Activated CD4-positive, alpha-beta memory T cell treated with anti-CD3 and anti-CD28 coated beads, Interleukin-2, amount 10 ng/mL, durations not matched to agents 7 days and 5 days (primary cell): ENCODE measurements at places on chromosomes 7 and 10. TPM values are rescaled to one million over a fixed set of nuclear protein-coding genes. Genes with fewer than 3 reads are reported as not detected.
A peak's percentile ranks its signal among the peaks of the same experiment; 100 is the strongest.

Gene TEX47
- total RNA-seq: not detected

- DNase-seq: no peak
- no peak overlapping the region for H3K27ac ChIP-seq
- no peaks in the 10 kb centered on the region for H3K4me1 ChIP-seq
- no peak overlapping the region for H3K4me3 ChIP-seq
Observed at GRCh38 chr7:47912332-47912731, 35.9 kb downstream of the PKD1L1 start.

DNA sequence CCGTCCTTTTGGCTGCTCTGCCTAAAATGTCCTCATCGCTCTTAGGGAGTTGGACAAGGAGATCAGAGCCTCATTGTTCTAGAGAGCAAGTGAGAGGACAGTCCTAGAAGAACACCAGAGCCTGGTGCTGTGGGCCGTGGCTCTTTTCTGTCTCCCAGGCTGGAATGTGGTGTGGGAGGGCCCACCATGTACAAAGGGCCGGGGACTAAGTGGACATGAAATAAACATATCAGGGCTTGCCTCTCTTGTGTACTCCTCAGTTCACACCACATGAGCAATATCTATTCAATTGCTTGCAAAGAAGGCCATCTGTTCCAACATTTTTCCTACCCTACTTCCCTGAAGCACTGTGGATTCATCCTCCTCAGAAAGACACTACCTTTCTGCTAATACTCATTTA, 510.4 kb downstream of the SUGCT start:
- H3K4me3 ChIP-seq: no peak overlapping the region
- H3K36me3 ChIP-seq: no peaks in the 10 kb centered on the region
- no peak for DNase-seq
- no peak overlapping the region for H3K27ac ChIP-seq

DNA sequence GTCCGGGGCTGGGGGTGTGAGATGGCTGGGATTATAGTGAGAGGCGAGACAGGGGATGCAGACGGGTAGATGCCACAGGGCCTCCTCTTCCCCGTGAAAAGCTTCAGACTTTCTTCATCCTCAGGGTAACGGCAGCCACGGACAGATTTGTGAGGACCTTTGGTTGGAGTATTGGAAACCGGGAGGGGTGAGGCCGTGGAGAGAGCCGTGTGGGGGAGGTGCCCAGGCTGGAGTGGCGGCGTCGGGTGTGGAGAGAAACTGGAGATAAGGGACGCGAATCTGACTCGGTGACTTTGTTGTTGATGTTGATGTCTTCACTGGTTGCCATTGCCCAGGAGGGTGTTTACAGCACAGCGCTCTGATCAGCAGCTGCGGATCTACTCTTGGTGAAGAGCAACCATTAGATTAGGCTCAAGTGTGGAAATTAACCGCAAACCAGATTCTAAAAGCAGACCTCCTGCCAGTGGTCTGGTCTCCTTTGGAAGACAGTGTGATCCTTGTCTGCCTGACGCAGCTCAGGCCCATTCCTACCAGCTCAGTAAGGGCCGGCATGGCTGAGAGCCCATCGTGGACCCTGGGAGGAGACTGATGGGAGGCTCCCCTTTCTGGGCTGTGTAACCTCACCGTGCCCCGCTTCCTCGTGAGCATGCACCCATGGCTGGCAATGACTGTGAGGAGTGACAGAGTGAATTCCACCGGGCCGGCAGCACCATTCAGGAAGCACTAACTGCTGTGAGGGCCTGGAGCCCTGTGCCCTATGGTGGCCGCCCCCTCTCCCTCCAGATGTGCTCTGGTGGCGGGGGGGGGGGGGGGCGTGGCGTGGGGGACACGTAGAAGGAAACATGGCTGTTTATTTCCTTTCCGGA, 90.3 kb downstream of the INPP5A start:
- no peak overlapping the region for H3K4me3 ChIP-seq
- no peaks in the 10 kb centered on the region for H3K27me3 ChIP-seq
- DNase-seq: no peak
- H3K36me3 ChIP-seq: no peaks in the 10 kb centered on the region

DNA sequence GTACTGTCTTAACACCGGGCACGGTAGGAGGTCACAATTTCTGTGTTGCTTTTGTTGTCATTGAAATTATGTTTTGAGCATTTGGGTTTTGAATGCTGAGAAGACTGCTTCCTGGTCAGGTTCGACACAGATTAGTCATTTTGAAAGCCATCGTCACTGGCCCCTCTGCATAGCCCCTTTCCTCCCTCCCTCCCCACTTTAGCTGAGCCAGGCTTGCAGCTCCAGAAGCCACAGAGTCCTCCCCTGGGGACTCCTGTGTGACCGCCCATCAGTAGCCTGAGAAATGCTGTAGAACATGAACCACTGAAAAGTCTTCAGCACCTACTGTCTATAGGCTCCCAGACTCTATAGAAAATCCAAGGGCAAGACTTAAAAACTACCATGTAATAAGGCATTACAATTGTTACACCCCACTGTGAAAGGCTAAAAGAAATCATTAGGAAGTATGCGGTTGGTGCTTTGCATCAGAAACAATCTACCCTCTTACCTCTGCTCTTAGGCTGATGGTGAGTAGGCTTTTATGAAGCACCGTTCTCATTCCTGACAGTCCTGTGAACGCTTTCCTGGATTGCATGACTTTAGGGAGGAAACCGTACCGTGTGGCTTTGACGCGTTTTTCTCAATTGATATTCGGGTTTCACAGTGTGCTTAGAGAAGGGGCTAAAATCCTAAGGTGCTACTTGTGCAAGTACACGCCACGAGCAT, 24.8 kb downstream of the JCAD start:
- DNase-seq: peak; percentile 32
- no peak overlapping the region for H3K4me3 ChIP-seq

DNA sequence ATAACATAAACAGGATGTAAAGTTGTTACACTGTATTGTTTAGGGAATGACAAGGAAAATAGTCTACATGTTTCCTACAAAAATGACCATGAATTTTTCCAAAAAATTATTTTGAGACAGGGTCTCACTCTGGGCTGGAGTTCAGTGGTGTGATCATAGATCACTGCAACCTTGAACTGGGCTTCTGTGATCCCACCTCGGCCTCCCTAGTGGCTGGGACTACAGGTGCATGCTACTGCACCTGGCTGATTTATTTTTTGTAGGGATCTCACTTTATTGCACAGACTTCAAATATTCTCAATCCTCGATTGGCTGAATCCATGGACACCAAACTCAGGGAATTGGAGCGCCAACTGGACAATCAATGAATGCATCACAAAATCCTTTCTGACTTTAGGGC, 6.6 kb downstream of the CHCHD2 start:
- H3K36me3 ChIP-seq: peaks cover 47% of the 10 kb centered on the region
- H3K4me1 ChIP-seq: peaks cover 17% of the 10 kb centered on the region
- no peak for DNase-seq
- H3K4me3 ChIP-seq: no peak overlapping the region
- no peak overlapping the region for H3K27ac ChIP-seq

DNA sequence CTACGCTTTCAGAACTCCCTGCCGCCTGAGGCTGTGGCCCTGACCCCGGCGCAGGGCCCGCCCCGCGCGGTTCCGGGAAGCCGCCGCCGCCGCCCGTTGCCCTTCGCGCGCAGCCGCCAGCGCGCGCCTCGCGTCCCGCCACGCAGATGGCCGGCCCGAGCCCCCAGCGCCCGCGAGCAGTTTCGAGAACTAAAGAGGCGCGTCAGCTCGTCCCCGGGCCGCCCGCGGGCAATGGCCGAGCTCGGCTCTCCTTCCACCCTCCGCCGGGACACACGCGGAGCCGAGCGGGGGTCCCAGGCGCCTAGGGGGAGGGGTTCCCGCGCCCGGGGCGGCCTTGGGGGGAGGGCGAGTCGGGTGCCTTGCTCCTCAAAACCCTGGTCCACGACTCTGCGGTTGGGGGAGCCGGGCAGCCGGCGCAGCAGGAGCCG, 1.8 kb downstream of the HNRNPF start:
- peaks cover 58% of the 10 kb centered on the region for H3K36me3 ChIP-seq
- peak; percentile 68 for DNase-seq
- peaks cover 41% of the 10 kb centered on the region for H3K4me1 ChIP-seq
- peak overlapping the region; percentile 96 for H3K27ac ChIP-seq
- peak overlapping the region; percentile 86 for H3K4me3 ChIP-seq

DNA sequence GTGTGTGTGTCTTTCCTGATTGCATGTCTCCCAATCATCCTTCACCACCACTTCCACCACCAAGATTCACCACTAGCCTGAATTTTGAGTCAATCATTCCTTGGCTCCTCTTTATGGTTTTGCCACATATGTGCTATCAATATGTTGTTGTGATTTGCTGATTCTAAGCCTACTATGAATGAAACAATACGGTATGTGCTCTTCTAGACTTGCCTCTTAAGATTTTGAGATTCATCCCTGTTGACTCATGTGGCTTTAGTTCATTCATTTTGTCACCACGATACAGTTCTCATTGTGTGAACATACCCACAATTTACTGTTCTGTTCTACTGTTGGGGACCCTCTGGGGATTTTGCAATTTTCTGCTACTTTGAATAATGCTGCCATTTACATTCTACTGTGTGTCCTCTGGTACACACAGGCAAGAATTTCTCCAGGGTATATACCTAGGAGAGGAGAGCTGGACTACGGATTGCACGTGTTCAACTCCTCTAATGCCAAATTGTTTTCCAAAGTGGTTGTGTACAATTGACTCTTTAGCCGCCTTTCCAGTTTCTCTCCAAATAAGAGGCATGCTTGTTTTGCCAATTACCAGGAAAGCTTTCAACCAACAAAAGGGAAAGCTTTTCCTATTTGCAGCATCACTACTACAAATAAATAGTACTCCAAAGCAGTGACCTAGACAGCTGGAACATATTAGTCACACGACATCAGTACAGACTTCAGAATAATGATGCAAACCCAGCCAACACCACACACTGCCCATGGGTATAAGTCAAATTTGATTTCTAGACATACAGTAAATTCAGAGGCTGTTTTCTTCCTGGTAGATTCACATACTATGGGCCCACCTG, 30.0 kb downstream of the SGMS1 start:
- no peaks in the 10 kb centered on the region for H3K36me3 ChIP-seq
- H3K27ac ChIP-seq: no peak overlapping the region
- H3K27me3 ChIP-seq: no peaks in the 10 kb centered on the region
- DNase-seq: no peak
- no peak overlapping the region for H3K4me3 ChIP-seq

DNA sequence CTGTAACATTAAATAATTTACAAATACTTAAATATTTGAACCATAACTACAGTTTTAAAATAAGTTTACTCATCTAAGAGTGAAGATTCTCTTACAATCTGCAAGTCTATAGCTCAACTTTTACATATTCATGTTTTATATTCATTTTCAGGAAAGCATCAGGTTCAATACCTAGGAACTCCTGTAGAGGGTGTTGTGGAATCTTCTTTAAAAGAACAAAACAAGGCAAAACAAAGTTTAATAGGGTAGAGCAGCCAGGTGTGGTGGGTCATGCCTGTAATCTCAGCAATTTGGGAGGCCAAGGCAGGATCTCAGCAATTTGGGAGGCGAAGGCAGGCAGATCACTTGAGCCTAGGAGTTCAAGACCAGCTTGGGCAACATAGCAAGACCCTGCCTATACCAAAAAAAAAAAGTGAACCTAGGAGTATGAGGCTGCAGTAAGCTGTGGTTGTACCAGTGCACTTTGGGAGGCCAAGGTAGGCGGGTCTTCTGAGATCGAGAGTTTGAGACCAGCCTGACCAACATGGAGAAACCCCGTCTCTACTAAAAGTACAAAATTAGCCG, 45.1 kb downstream of the ST8SIA6 start:
- no peaks in the 10 kb centered on the region for H3K36me3 ChIP-seq
- DNase-seq: no peak
- H3K27ac ChIP-seq: no peak overlapping the region
- peaks cover 10% of the 10 kb centered on the region for H3K4me1 ChIP-seq
- H3K27me3 ChIP-seq: peaks cover 6% of the 10 kb centered on the region

GRCh38 chr10:30386801-30387588, 37.9 kb upstream of the MTPAP start:
- H3K4me3 ChIP-seq: no peak overlapping the region
- H3K27me3 ChIP-seq: peaks cover 35% of the 10 kb centered on the region
- H3K36me3 ChIP-seq: no peaks in the 10 kb centered on the region
- H3K4me1 ChIP-seq: no peaks in the 10 kb centered on the region
- DNase-seq: no peak
- H3K27ac ChIP-seq: no peak overlapping the region

GRCh38 chr7:2495418-2496299, 19.5 kb upstream of the GRIFIN start:
- no peak overlapping the region for H3K4me3 ChIP-seq
- H3K4me1 ChIP-seq: no peaks in the 10 kb centered on the region
- no peaks in the 10 kb centered on the region for H3K36me3 ChIP-seq
- H3K27me3 ChIP-seq: peaks cover 9% of the 10 kb centered on the region
- H3K27ac ChIP-seq: no peak overlapping the region

- H3K27ac ChIP-seq: no peak overlapping the region
- peaks cover 6% of the 10 kb centered on the region for H3K36me3 ChIP-seq
- H3K27me3 ChIP-seq: peaks cover 4% of the 10 kb centered on the region
- peaks cover 23% of the 10 kb centered on the region for H3K4me1 ChIP-seq
Observed at GRCh38 chr7:36746347-36746746, 22.1 kb upstream of the AOAH start.

- H3K36me3 ChIP-seq: no peaks in the 10 kb centered on the region
- DNase-seq: no peak
- H3K4me3 ChIP-seq: no peak overlapping the region
- H3K4me1 ChIP-seq: no peaks in the 10 kb centered on the region
Observed at GRCh38 chr7:47301105-47301477, 280.8 kb downstream of the TNS3 start.

Gene KBTBD2
- total RNA-seq: 43.8 TPM

Gene ZNF804B
- not detected for total RNA-seq

DNA sequence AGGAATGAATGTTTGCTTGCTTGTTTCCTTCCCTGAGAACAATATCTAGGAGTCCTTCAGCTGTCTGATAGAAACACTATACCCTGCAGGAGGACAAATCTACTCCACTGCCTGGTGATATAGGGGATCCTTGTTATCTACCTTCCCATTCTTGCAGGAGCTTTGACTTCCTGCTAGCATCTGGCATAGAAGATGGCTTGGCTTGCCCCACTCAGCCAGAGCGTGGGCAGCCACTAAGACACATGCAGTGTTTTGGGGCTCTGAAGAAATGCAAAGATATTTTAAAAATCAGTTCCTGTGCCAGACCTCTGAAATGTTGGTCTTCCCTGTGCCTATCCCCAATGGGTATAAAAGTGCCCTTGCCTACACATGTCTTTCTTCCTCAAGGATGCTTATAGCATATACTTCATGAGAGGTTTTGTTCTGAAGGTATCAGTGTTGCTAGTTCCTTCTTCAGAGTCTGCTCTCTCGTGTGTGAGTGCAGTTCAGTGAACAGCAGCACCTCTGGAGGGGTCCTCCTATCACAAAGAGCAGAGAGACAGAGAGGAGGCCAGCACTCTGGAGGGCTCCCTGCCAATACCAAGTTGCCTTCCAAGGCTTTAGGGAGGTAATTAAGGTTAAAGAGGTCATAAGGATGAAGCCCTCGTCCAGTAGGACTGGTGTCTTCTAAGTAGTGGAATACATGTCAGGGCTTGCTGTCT, 149.1 kb upstream of the CALCR start:
- no peaks in the 10 kb centered on the region for H3K36me3 ChIP-seq
- DNase-seq: no peak
- no peaks in the 10 kb centered on the region for H3K27me3 ChIP-seq
- no peaks in the 10 kb centered on the region for H3K4me1 ChIP-seq
- no peak overlapping the region for H3K4me3 ChIP-seq

Gene MMRN2
- not detected for total RNA-seq
